ENCODE measurements at places on chromosomes 5 and 9.

DNA sequence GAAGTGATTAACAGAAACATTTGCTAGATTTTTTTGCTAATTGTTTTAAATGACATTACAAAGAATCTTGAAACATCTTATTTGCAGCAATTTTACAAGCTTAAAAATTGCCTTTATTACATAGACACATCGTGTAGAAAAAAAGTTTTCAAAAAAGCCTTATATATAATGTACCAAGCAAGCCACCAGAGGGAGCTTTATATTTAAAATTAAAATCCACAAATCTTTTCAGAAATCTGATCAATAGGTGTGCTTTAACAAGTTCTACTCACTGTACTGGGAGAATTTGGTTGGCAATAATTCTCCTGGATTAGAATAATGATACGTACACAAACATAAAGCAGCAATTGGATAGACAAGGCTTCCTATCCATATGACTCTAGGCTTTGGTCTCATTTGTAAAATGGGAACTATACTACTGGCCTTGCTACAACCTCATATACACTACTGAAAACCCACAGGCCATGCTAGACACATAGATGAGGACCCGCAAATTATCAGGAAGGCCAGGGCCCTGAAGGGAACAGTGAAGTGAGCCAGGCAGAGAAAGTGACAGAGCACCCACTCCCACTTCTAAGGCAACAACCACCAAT, 4.8 kb downstream of the PSMB7 start:
- no peak for DNase-seq

GRCh38 chr9:131633491-131634031, 88.2 kb downstream of the PRRT1B start:
- no peak for DNase-seq

- DNase-seq = peak; percentile 74
Measured at GRCh38 chr5:171596391-171596878, 177.0 kb downstream of the FGF18 start.

DNA sequence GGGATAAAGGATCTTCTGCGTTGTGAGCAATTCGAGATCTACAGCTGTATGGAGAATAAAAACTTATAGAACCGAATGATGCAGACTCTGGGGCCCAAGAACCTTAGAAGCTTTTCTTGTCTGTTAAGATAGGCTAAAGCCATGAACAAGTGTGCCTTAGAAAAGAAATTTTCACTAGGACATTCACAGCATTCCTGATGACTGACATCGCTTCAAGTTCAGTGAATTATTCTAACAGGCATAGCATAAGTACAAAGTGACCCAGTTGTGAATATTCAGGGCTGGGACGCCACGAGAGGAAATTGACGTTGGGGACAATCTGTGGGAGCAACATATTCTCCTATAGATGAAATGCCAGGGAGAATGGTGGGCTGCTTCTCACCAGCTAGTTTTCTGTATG, 32.0 kb upstream of the PANK3 start:
- no peak for DNase-seq

GRCh38 chr9:38284588-38285051, 107.9 kb upstream of the ALDH1B1 start:
- no peak for DNase-seq

GRCh38 chr9:130150779-130151382, 21.3 kb upstream of the NCS1 start:
- no peak for DNase-seq

- no peak for DNase-seq
Measured at GRCh38 chr9:87276851-87277261, 220.8 kb upstream of the DAPK1 start.

GRCh38 chr9:109753308-109753707, 26.7 kb upstream of the PALM2AKAP2 start:
- no peak for DNase-seq

- DNase-seq = no peak
Measured at GRCh38 chr5:167309941-167310517, 981.4 kb upstream of the WWC1 start.

GRCh38 chr9:86854898-86855523, 92.3 kb downstream of the GAS1 start:
- peak; percentile 69 for DNase-seq
